ENCODE measurements at places on chromosomes 12 and 14.
A peak's percentile ranks its signal among the peaks of the same experiment; 100 is the strongest.

- DNase-seq = no peak
Measured at GRCh38 chr14:36550899-36551298, 30.9 kb upstream of the NKX2-1 start.

DNA sequence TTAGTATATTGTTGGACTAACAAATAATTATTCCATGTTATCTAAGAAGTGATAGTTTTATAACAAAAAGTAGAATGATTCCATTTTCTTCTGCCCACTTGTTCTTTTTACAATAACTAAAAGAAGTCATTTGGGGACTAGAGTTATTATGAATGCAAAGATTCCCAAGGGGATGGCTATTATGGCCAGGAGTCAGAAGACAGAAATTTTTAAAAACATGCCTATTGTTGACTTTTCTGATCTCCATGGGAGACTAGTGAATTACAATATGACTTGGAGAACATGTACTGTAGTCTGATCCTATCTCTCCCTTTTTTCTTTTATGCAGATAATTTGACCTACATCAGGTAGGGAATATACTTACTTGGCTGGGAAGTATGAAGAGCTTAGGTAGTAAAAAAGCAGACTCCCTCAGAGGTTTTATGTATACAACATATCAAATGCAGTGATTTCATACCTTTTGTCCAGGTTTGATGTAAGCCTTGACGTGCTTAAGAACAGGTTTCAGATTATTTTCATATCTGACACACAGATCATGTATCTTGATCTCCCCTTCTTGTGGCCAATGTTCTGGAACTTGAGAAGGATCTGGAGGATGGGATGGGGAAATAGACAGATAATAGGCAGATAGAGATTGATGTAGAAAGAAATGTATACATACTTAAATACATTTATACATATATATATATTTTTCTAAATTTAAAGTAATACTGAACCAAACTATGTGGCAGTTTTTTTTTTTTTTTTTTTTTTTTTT, 41.0 kb upstream of the KCNJ8 start:
- no peak for DNase-seq

DNA sequence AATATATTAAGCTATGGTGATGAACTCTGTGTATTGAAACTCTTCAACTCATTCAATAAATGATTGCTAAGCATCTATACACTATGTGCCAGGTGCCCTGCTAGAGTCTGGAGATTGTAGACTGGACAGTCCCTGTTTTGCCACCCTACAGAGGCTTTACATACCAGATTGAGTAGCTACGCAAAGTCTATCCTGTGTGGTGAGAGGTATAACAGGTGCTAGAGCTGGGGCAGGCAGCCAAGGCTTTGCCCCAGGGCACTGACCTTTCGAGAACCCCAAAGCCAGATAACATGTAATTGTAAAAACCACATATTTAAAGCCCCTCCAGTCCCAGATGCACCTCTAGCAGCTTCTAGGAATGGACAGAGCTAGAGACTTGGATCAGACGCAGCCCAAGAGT, 52.8 kb downstream of the PPM1H start:
- DNase-seq = no peak

DNA sequence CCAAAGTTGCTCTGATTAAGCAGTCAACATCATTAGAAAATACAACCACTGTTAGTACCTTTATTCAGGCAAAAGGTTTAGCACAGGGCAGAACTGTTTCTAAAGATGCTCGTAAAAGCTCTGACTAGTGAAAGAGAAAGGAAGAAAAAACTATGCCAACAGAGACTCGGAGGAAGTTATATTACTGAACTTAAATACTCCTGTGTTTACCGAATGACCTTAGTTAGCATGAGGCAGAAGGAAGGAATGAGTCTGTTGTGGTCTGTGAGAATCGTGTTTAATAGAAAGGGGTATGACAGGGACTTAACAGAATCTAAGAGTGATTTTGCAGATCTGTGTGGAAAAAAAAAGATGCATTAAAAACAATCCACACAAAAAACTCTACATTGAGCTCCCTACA, 84.1 kb upstream of the OVCH1 start:
- no peak for DNase-seq

DNA sequence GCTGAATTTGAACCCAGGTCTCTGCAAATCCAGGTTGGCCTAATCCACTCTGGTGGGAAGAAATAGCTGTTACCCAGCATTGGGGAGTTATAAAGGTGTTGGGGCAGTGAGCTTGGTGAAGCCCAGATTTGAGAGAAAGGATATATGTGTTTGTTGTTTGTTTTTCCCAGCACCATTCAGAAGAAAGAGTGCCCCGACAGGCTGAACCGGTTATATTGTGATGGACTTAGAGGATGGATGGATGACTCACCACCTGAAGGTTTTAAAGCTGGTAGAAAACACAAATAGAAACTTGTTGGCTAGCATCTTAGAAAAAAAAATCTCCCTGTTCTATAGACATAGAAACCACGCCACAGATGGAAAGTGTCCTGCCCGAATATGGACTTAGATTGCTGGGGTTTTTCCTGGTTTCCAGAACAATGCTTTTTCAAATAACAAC, 404.6 kb downstream of the MED13L start:
- DNase-seq = no peak

DNA sequence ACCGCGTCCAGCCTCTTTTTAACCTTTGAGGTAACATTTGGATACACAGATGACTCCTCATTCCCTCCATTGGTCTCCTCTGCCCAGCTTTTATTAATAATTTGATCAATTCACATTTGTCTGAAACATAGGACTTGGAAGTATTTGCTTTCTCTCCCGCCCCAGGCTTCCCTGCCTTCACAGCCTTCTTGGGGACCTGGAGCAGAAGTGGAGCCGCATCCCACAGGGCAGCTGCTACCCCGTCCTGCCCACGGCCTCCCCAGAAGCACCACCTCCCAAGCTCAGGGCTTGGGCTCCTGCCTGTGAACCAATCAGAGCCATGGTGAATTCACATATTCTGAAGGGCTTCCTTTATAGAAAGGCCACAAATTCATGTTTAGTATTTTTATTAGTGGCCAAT, 97.6 kb downstream of the PIWIL1 start:
- DNase-seq = no peak

GRCh38 chr12:107349008-107349747, 255.8 kb upstream of the CRY1 start:
- DNase-seq = no peak

DNA sequence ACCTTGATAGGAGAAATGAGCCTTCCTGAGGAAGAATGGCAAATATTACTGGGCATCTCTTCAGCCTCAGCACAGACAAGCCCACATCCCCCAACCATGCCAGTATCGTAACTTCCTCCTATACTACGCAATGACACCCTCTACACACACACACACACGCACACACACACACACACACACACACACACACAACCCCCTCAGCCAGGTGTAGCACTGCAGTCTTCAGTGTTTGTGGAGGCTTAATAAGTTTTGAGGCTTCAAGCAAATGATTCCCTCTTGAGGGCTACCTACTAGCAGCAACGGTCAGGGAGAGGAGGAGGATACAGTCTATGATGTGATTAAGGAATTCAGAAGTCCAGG, 1.6 kb downstream of the DGKA start:
- no peak for DNase-seq

DNA sequence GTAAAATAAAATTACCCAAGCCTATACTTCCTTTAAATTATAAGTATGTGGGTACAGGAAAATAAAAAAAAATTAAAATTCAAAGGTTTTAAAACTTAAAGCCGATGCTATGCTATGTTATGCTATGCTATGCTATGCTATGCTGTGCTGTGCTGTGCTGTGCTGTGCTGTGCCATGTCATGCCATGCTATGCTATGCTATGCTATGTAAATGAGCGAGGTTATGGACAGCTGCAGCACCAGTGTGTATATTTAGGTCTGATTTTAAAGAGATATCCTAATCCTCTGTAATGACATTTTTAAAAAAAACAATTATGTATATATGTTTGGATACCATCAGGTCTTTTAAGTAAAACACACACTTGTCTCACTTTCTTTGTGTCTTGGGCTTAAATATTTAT, 1822.0 kb upstream of the SEL1L start:
- DNase-seq = no peak

- DNase-seq = peak; percentile 54
Measured at GRCh38 chr12:121668750-121669520, 519 bp downstream of the MORN3 start.

DNA sequence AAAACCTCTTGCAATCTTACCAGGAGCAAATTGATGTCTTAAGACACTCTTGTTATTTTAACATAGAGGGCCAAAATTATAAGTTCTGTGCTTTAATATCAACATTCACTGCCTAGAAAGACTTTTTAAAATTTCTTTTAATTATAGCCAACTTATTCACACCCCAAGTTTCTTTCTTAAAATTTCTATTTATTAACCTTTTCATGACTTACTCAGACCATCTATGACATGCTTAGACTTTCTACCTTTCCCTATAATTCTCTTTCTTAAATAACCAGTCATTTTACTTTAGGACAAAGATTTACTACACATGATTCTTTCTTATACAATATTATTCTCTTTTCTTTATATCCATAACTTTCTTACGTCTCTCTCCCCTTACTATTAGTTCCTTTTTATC, 220.4 kb downstream of the NUBPL start:
- no peak for DNase-seq

DNA sequence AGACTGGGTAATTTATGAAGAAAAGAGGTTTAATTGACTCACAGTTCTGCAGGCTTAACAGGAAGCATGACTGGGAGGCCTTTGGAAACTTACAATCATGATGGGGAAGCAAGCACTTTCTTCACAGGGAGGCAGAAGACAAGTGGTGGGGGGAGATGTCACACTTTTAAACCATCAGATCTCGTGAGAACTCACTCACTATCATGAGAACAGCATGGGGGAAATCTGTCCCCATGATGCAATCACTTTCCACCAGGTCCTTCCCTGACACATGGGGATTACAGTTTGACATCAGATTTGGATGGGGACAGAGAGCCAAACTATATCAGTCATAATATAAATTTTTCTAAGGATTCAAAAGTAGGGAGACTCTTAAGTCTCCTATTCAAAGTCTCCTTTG, 46.0 kb downstream of the SPIC start:
- no peak for DNase-seq

- no peak for DNase-seq
Measured at GRCh38 chr14:60839657-60840056, 105.1 kb downstream of the MNAT1 start.

GRCh38 chr12:119334430-119335170, at the start of gene CCDC60:
Gene CCDC60 (plus strand): TSS chr12:119334729. CDS start chr12:119335177, 448 bp downstream.
- peak; percentile 58 for DNase-seq

GRCh38 chr14:70821584-70822529, 12.5 kb upstream of the MAP3K9 start:
- peak; percentile 86 for DNase-seq

- DNase-seq = peak; percentile 26
Measured at GRCh38 chr12:49334681-49335080, 2.3 kb downstream of the C1QL4 start.

DNA sequence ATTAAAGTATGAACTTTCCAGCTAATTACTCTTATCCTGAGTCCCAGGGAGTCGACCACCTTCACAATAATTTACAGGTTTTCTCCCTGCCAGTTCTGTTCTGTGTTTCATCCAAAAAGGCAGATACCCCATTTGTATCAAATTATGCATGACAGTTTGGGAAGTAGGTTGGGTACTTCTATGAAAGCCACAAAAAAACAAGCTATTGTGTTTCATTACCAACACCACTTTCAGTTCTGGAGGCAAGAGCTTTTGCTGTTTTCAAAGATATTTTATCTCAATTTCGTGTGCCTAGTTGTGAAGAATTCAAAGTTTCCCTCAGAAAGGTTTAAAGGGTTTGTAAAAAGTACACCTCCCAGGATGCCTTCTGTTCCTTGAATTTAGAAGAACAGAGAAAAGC, 557.4 kb downstream of the FLRT2 start:
- no peak for DNase-seq

DNA sequence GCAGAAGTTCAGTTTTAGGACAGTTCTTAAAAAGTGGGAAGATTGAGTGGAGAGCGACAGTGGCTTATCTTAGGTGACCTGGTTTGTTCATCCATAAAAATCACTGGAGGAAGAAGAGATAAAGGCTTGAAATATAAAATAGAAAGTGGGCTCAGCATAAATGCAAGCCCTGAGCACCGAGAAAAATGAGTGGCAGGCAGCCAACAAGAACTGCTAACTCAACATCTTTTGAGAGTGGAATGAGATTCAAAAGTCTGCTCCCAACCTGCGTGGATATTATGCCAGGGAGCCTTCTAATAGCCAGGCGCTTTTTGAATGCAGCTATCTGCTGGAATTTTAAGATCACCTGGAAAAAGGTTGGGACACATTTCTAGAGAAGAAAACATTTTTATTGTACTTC, 666.5 kb downstream of the FLRT2 start:
- DNase-seq = no peak

- no peak for DNase-seq
Measured at GRCh38 chr12:115440438-115440837, 756.5 kb upstream of the TBX3 start.

- DNase-seq = peak; percentile 89
Measured at GRCh38 chr12:55729819-55730818, 1.3 kb upstream of the CD63 start.

GRCh38 chr12:115528466-115528865, 749.0 kb downstream of the MED13L start:
- DNase-seq = no peak

DNA sequence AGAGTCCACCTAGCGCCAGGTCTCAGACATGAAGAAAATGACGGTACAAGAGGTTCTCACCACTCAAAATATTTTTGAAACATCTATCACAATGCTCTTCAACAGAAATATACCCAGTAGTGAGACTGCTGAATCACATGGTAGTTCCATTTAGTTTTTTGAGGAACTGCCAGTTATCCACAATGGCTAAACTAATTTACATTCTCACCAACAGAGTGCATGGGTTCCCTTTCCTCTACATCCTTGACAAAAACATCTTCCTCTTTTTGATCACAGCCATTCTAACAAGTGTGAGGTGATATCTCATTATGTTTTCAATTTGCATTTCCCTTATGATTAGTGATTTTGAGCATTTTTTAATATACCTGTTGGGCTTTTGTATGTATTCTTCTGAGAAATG, 5.7 kb upstream of the GPR65 start:
- no peak for DNase-seq

- no peak for DNase-seq
Measured at GRCh38 chr14:91415794-91416743, 1.6 kb downstream of the CCDC88C start.

- DNase-seq = no peak
Measured at GRCh38 chr12:131167334-131167733, 213.6 kb downstream of the ADGRD1 start.

- no peak for DNase-seq
Measured at GRCh38 chr14:72164420-72165228, 232.4 kb downstream of the RGS6 start.

DNA sequence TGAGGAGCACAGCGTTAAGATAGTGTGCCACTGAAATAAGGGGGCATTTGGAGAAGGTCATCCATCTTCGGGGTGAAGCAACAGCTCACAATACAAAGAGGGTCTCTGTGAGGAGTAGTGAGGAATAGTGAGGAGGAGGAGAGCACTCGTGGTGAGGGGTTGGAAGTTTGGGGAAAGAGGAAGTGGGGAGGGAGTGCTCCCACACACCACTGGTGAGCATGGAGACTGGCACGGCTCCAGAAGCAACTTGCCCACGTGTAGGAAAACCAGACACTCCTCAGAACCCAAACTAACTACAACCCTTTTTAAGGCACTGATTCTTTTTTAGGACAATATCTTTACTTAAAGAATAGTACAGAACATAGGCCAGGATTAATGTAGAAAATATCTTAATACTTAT, 48.9 kb downstream of the GALNT8 start:
- DNase-seq = no peak

- no peak for DNase-seq
Measured at GRCh38 chr12:48968467-48968866, 3.1 kb downstream of the WNT10B start.

GRCh38 chr14:89481196-89481595, 64.2 kb upstream of the FOXN3 start:
- DNase-seq = no peak
